Osteoblast (primary cell): ENCODE measurements at places on chromosomes 12 and 14. TPM values are rescaled to one million over a fixed set of nuclear protein-coding genes. Genes with fewer than 3 reads are reported as not detected.

Gene NRXN3
- 1.8 and 2.5 TPM in 2 replicates for total RNA-seq

Gene MANSC4
- not detected in 2 replicates for total RNA-seq

Gene PARP2
- 5.8 and 8.0 TPM in 2 replicates for total RNA-seq

Gene TMEM119
- 359 and 362 TPM in 2 replicates for total RNA-seq

Gene KICS2
- 5.4 and 6.8 TPM in 2 replicates for total RNA-seq

- H3K27ac ChIP-seq, result peak overlapping the region; percentile 94
- H3K4me1 ChIP-seq, result peaks cover 18% of the 10 kb centered on the region
- H3K27me3 ChIP-seq, result no peaks in the 10 kb centered on the region
- H3K36me3 ChIP-seq, result no peaks in the 10 kb centered on the region
These were observed 33.9 kb downstream of the SCARB1 start for GRCh38 chr12:124829708-124830304.

DNA sequence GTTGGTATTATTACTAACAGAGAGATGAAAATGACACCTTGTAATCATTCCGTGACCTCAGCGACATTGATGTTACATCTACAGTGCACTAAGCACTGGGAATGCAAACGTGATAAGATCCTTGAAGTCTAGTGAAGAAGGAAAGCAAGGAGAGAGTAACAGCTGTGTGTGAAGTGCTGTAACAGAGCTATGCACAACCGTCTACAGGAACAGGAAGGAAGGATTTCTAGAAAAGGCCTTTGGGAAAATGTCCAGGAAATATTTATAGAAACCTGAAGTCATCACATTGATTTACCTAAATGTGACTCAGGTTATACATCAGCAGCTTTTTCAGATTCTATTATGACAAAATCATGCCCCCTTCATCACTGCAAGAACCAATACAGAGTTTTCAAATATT, 304.2 kb upstream of the AMIGO2 start:
- peak overlapping the region; percentile 29 for H3K27ac ChIP-seq
- no peak for DNase-seq
- H3K27me3 ChIP-seq, result no peaks in the 10 kb centered on the region
- no peak overlapping the region for H3K4me3 ChIP-seq
- peaks cover 14% of the 10 kb centered on the region for H3K4me1 ChIP-seq
- H3K36me3 ChIP-seq, result no peaks in the 10 kb centered on the region

- H3K36me3 ChIP-seq, result peaks cover 3% of the 10 kb centered on the region
- H3K4me3 ChIP-seq, result no peak overlapping the region
- no peaks in the 10 kb centered on the region for H3K4me1 ChIP-seq
- H3K27me3 ChIP-seq, result peaks cover 5% of the 10 kb centered on the region
- no peak overlapping the region for H3K27ac ChIP-seq
These were observed 2.3 kb downstream of the ACRBP start for GRCh38 chr12:6644903-6645302.

DNA sequence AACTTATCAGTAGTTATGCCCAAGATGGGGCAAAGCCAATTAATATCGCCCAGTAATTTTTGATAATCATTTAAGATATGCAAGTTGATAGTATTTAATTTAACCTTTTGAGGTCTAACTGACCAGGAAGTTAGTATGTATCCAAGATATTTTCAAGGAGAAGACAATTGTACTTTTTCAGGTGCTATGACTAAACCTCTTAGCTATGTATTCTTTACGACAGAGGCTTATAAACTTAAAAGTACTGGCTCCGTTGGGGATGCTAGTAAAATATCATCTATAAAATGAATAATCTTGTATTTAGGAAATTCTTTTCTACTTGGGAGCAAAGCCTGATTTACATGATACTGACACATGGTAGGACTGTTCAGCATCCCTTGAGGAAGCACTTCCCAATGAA, 40.3 kb downstream of the TMTC3 start:
- peaks cover 3% of the 10 kb centered on the region for H3K36me3 ChIP-seq
- no peaks in the 10 kb centered on the region for H3K27me3 ChIP-seq
- peaks cover 5% of the 10 kb centered on the region for H3K4me1 ChIP-seq

- no peak overlapping the region for H3K4me3 ChIP-seq
- no peaks in the 10 kb centered on the region for H3K27me3 ChIP-seq
- peaks cover 19% of the 10 kb centered on the region for H3K4me1 ChIP-seq
- no peak overlapping the region for H3K27ac ChIP-seq
These were observed 58.8 kb downstream of the PPP2R5C start for GRCh38 chr14:101820283-101820798.

DNA sequence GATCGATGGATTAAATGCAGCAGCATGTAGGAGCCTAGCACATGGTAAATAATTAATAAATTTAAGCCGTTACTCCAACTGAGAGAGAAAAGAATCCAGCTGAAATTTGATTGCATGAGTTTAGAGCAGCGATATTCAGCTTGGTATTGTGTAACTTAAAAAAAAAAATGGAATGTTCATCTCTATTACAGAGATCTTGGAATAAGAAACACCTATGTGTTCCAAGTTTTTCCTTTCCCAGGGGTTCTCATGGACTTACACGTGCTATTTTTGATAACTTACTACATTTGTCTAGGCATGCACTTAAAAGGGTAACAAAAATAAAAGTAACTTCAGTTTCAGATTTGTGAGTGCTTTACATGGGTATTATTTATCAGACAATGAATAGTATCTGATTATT, 122.8 kb downstream of the RASSF9 start:
- H3K27ac ChIP-seq, result no peak overlapping the region
- H3K4me3 ChIP-seq, result no peak overlapping the region
